ENCODE measurements at places on chromosomes 1 and 21.

DNA sequence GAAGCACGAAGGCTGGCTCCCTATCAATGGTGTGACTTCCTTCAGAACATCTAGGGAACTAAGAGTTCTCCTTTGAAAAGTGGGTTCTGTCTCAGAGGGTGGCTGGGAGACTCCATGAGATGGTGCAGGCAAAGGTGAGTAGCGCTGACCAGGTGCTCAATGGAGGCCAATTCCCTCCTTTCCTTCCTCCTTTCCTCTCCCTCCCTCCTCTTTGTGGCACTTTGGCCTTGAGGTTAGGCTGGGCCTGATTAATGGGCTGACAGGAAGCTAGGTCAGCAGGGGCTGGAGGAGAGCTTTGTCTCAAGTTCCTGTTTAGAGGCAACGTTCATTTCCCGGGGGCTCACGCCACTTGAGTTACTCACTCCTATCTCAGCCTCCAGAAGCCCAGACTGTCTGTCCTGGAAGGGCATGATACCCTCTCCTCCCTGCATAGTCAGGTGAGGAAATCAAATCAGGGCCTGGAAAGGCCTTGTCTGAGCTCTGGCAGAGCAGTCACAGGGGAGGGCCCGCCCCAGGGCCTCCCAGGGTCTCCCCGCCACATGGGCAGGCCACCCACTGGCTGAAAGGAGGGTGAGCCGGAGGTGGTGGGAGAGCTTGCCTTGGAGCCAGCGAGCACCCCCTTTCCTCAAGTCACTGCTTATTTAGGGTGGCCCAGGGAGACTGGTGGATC lies 58.4 kb upstream of the SSBP3 start:
- peak; percentile 52 for DNase-seq

DNA sequence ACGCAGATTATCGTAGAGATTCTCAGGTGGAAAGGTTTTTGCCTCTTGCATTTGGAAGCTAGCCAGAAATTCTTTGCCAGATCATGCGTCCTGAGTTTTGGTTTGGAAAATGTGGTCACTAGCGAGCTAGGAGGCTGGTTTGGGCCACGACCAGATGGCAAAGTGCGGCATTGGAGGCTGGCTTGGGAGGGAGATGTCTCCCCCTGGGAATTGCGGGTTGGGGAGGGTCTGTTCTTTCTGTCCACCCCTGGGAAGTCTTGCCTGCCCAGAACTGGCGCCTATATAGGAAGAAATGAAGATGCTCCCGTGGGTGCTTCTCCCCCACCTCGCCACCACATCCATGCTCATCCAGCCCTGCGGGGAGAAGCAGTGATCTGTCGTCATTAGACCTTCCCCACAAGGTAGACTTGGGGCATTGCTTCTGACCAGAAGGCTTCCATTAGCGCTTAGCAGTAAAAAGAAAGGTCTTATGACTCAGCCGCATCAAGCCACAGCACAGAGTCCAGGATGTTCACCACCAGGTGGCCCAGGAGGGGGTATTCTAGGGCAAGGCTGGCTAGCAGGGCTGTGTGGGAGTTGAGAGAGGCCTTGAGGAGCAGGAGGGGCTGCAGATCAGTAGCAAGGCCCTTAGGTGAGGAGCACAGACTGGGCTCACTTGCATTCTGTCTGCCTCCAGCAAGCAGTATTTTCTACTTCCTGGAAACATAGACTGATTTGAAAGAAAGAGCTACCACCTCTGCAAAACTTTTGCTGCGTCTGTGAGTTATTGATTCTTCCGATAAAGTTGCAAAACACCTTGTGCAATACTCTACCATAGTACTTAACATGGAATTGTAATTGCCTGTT lies 1.5 kb upstream of the PTP4A2 start:
- DNase-seq = no peak

GRCh38 chr1:1094981-1095380 lies 20.9 kb upstream of the RNF223 start:
- no peak for DNase-seq

GRCh38 chr21:16312321-16312720 lies 582.5 kb downstream of the USP25 start:
- no peak for DNase-seq

- DNase-seq = no peak
These were observed 638.2 kb downstream of the AMY1C start for GRCh38 chr1:104387716-104388508.

GRCh38 chr1:157992031-157992832 lies 1.2 kb upstream of the KIRREL1 start:
- DNase-seq = no peak

GRCh38 chr1:153260585-153261280 lies 1.2 kb downstream of the LORICRIN start:
- no peak for DNase-seq

DNA sequence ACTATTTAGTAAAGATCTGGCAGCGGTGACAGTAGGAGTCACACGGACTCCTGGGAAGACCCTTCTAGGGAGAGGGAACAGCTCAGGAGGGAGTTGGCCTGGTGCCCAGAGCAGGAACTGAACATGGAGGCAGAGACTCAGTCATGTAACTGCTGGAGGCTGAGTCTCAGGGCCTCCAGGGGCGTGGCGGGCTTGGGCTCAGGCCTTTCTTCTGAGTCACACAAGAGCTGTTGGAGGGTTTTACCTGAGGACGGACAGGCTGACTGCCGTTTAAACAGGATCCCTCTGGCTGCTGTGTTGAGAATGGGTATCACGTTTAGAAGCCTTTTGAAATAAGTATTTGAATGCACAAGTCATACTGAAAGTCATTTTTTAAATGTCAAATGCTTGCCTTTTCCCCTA lies 7.2 kb upstream of the ETS2 start:
- DNase-seq = no peak

GRCh38 chr1:25031966-25032667 lies 102.0 kb upstream of the RUNX3 start:
- no peak for DNase-seq

- no peak for DNase-seq
These were observed 11.5 kb upstream of the TMEM51 start for GRCh38 chr1:15141935-15142539.

DNA sequence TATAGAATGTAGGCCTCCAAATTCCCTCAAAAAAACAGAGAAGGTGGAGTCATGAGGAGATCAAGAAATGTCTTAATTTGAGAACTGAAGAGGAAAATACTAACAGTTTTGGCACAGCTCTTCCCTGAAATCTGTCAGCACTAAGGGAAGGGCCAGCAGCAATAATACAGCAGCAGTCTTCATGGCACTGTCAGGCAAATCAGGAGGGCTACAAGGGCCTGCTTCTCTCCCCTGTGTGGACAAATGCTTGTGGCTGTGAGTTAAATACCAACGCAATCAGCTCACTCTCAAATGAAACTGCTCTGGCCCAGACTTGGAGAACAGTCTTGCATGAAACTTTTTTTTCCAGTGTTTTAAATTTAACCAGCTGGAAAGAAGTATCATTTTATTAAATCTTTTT lies 20.5 kb upstream of the CNN3 start:
- no peak for DNase-seq
